NCI-H2107 (cell line): ENCODE measurements at places on chromosomes 2 and 18.

GRCh38 chr2:105647731-105648130 lies 97.0 kb upstream of the NCK2 start:
- DNase-seq: no peak

GRCh38 chr18:34370704-34371395 lies 146.1 kb upstream of the NOL4 start:
- no peak for DNase-seq

- DNase-seq: no peak
Observed at GRCh38 chr2:75498907-75499306, 61.8 kb downstream of the EVA1A start.

- DNase-seq: no peak
Observed at GRCh38 chr2:44692821-44693220, 248.7 kb upstream of the SIX3 start.

DNA sequence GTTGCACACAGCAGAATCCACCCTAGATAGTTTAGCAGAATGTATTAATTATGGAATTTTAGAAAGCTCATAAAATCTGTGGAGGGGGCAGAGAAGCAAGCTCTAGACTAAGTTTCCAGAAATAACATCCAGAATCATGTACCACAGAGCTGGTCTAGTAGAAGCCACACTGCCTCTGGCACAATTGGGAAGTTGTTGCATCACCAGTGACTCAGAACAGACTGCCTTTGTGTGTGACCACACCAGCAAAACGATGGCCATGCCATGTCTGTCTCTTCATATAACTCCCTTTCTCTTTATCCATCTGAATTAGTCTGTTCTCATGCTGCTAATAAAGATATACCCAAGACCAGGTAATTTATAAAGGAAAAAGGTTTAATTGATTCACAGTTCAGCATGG lies 158.9 kb downstream of the CCDC148 start:
- no peak for DNase-seq

- no peak for DNase-seq
Observed at GRCh38 chr18:57312346-57313144, 39.8 kb upstream of the ST8SIA3 start.

GRCh38 chr2:85237849-85238565 lies 89.8 kb downstream of the TGOLN2 start:
- no peak for DNase-seq

- DNase-seq: no peak
Observed at GRCh38 chr2:118085173-118086023, 2.9 kb upstream of the INSIG2 start.

GRCh38 chr2:178469219-178469849 lies 9.1 kb downstream of the FKBP7 start:
- no peak for DNase-seq

- DNase-seq: no peak
Observed at GRCh38 chr2:28435814-28436351, 43.2 kb downstream of the FOSL2 start.

DNA sequence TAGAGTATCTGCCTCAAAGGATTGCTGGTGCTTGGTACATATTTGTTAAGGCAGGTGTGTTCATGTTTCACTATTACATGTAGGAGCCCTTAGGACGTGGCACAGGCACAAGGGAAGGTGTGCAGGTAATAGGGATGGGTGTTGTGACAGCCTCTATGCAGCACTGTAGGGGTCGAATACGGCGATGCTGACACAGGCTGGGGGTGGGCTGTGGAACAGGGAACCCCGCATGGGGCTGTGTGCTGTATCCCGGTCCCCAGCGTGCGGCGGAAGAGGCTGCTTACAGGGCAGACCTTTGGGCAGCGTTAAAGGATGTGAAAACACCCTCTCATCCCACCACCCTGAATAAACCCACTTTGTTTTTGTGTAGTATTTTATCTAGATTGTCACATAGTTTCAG lies 21.5 kb downstream of the B3GNT2 start:
- no peak for DNase-seq

- DNase-seq: no peak
Observed at GRCh38 chr2:105112345-105112744, 74.5 kb downstream of the MRPS9 start.

DNA sequence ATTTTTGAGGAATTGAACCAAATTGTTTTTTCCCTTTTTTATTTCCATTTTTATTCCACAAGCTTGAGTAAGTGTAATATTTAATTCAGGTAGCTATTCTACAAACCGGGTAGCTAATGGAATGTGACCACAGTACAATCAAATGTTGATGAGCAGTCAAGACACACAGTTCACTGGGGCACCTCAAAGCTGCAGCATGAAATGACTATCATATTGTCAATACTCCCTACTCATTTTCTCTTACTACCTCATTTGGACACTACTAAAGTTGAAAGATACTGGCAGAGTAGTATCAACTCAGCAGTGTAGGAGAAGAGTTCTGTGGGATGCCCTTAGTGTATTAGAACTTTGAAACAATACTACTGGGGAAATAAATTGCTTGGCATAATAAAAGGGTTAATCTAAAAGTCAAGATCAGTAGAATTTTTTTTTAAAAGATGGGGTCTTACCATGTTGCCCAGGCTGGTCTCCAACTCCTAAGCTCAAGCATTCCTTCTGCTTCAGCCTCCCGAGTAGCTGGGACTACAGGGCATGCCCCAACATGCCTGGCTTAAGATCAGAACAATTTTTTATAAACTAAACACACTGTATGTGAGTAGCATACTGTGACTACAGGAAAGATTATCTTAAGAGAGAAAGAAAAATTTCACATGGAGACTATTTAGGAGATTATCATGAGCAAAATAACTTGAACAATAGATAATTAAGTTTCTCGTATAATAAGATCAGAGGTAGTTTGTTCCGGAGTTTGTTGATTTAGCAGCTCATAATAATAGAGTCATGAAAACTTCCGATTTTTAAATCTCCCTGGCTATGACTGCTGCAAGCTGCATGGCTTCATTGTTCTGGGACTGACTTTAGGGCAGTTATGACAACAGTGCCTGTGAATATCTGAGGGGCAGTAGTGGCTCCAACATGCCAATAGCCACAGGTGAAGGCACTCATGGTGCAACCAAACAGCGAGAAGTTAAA lies 43.7 kb downstream of the MYO3B start:
- DNase-seq: no peak

DNA sequence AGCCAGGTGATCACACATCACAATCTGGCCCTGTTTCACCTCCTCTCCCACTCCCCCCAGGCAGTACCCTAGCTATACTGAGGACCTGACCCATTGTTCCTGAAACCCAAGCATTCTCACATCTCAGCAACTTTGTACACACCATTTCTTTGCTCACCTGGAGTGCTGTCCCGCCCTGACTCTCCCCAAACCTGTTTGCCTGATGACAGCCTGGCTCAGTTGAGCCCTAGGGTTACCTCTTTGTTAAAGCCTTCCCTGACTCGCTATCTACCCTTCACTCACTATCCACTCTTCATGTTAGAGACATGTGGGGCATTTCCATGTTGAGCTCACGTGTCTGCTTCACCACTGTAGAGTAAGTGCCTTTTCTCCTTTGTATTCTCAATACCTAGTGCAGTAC lies 49.1 kb downstream of the GREB1L start:
- no peak for DNase-seq

- DNase-seq: no peak
Observed at GRCh38 chr2:202813387-202813786, 58.2 kb downstream of the ICA1L start.

- DNase-seq: no peak
Observed at GRCh38 chr18:76274468-76275289, 220.4 kb downstream of the ZNF516 start.

- no peak for DNase-seq
Observed at GRCh38 chr18:75678627-75679026, 251.1 kb upstream of the SMIM21 start.

GRCh38 chr18:45843019-45843418 lies 17.5 kb downstream of the SIGLEC15 start:
- DNase-seq: no peak

GRCh38 chr18:75086494-75087034 lies 122.4 kb downstream of the PTGR3 start:
- no peak for DNase-seq

GRCh38 chr2:236155406-236155805 lies 12.8 kb downstream of the GBX2 start:
- DNase-seq: no peak

- no peak for DNase-seq
Observed at GRCh38 chr2:55033076-55033742, 17.0 kb downstream of the RTN4 start.

DNA sequence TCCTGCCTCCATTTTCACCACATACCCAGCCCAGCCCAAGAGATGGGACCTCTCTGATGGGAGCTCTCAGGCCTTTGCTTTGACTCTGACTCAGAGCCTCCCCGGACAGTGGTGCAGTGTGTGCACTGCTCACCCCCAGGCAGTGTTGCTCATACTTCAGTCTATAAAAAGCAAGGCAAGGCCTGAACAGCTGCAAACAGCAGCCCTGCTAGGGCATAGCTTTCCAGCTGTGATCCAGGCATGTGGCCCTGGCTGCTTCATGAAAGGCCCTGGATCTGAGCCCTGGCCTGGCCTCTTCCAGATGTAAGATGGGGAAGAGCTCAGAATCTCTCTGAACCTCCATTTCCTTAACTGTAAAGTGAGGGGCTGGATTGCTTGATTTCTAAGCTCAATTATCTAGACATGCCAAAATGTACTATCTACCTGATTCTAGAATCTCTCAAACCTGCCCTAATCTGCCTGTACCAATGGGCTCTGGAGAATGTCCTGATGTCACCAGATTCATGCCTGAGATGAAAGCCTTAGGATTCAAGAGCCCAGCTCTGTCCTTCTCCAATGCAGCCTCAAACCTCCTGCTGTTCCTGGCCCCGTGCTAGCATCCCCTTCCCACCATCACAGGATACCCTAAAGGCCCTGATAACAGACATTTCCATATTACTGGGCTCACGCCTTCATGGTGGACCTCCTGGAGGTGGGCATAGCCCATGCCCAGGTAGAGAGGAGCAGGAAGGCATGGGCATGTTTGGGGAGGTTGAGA lies 206.9 kb downstream of the ARL4C start:
- DNase-seq: no peak

- DNase-seq: no peak
Observed at GRCh38 chr2:241173557-241173956, 14.9 kb upstream of the ANO7 start.

- no peak for DNase-seq
Observed at GRCh38 chr18:11809895-11810294, 41.3 kb upstream of the CHMP1B start.

GRCh38 chr2:222802514-222803196 lies 58.2 kb upstream of the ACSL3 start:
- no peak for DNase-seq

DNA sequence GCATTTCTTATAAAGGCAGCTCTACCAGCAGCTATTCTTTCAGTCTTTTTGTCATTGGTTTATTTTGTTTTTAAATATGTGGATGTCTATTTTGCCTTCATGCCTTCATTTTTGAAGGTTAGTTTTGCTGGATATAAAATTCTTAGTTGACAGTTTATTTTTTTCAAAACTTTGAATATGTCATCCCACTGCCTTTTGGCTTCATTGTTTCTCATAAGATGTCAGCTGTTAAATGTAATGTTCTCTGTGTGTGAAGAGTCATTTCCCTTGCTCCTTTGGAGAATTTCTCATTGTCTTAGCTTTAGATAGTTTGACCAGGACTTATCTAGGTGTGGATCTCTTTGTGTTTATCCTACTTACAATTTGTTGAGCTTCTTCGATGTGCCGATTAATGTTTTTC lies 213.5 kb downstream of the KIAA1328 start:
- DNase-seq: no peak

GRCh38 chr18:33804258-33804657 lies 226.2 kb downstream of the ASXL3 start:
- DNase-seq: peak; percentile 48

DNA sequence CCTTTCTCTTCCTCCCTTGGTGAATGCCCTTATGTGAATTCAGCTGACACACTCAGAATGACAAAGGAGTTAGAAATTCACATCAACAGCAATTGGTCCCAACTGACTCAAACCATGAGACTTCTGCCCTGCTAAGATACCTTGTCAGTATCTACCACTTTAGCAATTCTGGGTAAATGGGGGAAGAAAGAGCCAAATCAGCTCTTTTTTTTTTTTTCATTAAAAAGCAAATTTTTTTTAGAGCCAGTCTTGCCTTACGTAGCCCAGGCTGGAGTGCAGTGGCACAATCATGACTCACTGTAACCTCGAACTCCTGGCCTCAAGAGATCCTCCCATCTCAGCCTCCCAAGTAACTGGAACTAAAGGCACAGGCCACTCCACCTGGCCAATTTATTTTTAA lies 1.7 kb upstream of the PPP4R1 start:
- no peak for DNase-seq

DNA sequence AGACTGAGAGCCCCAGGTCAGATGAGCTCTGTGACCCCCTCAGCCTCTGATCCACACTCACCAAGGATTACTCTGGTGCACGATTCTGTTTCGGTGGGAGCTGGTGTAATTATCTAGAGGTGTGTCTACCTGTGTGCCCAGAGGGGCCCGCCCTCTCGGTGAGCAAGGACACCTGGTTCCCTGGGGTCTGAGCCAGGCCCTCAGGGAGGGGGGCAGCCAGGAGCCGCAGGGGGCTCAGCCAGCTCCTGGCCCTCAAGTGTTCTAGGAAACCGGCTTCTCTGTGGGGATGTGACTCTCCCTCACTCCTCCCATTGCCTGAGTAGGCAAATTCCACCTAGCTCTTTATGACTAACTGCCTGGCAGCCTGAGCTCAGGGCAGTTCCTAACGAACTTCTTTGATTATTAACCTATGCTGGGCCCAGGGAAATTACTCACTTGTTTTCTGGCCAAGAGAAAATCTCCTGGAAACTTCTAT lies 17.4 kb downstream of the AGAP1 start:
- DNase-seq: no peak

- DNase-seq: no peak
Observed at GRCh38 chr18:35905436-35905835, 67.0 kb upstream of the RMP24 start.

- peak; percentile 19 for DNase-seq
Observed at GRCh38 chr18:60082790-60083189, 183.0 kb downstream of the PMAIP1 start.

- DNase-seq: no peak
Observed at GRCh38 chr18:25348386-25349130, 3.4 kb downstream of the ZNF521 start.

DNA sequence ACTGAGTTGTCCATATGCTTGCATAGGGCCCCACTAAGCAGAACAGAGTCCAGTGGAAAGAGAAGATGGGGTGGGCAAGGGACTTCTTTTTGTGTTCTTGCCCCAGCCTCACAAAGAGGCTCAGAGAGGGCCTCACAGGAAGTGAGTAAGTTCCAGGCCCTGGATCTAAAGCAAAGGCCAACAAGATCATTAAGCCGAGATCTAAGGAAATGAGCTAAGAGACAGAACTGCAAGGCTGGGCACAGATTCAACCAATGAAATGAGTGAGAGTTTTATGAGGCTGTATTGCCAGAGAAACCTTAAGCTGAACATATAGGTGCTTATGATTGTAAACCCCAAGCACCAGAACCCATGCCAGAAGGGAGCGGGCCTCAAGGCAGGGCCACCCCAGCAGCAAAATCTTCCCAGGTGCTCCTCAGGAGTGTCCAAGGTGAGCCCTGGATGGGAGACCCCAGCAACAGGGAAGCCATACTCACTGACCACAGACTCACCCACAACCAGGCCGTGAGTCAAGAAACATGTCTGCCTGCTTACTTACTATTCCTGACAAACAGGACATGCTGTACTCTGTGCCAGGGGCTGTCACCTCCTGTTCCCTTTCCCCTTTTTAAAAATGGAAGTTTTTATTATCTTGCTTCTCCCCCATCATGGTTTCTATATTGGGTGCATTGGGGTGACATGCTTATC lies 40.2 kb downstream of the SLC14A1 start:
- DNase-seq: no peak
